Stimulated activated CD8-positive, alpha-beta memory T cell treated with anti-CD3 and anti-CD28 coated beads, Interleukin-4, amount 100 ng/mL, for 48 hours (primary cell): ENCODE measurements at places on chromosomes 16 and 17.

DNA sequence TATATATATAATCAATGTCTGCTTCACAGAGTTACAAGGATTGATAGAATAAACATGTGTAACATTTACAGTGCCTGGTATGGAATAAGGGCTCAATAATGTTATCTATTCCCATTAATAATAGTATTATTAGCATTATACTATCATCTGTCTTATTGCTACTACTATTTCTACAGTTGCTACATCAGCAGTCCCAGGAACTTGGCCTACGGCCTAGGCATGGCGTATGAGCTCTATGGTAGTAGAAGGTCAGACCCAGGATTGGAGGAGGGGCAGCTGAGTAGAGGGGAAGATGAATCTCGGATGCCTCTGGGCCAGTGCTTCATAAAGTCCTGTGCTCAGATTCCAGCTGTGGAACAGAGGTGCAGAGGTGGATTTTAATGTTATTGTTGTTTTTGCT lies 146.3 kb upstream of the TBX2 start:
- no peak for DNase-seq

- DNase-seq: no peak
Measured at GRCh38 chr16:4341250-4341649, 9.9 kb downstream of the PAM16 start.

DNA sequence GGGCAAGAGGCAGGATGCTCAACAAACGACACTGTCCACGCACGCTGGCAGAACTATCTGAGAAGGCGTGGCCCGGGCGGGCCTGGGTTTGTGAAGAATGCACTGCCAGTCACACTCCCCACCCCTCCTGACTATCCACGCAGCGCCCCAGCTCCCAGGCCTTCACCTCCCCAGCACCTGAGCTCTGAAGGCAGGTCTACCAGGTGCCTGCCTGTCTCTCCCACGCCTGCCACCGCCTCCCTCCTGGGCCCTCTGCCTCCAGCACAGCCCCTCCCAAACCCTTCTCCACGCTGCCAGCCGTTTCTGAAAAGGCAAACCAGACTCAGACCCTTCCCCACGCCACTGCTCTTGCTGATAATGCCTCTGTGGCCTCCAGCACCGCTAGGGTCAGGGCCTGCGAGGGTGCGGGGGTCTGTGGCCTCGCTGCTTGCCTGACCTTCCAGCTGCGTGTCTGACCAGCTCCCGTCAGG lies 11.6 kb downstream of the MYBBP1A start:
- no peak for DNase-seq

DNA sequence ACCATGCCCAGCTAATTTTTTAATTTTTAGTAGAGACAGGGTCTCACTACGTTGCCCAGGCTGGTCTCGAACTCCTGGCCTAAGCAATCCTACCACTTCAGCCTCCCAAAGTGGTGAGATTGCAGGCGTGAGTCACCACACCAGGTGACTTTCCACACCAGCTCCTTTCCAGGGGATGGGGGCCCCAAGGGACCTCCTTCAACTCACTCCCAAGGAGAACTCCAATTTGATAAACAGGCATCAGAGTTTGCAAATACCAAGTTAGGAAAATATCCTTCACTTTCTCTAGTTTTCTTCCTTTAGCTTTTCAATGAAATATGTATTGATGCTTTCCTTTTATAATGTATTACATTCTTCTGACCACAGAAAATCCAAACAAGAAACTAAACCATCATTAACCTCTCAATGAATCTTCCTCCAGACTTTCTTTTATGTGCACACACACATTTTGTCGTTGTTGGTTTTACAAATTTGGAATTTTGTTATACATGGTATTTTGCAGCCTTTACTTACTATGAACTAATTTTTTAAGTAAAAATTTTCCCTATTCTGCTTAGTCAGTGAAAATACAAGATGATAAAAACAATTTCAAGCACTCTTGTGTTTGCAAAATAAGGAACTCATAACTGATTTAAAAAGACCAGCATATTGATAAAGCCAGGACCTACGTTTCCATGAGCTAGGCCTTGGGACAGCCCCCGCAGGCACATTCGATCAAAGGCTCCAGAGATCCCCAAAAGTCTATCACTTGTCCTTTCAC lies 32.0 kb downstream of the GAS7 start:
- no peak for DNase-seq

GRCh38 chr17:32552280-32552679 lies 65.5 kb downstream of the CDK5R1 start:
- no peak for DNase-seq

- peak; percentile 64 for DNase-seq
Measured at GRCh38 chr16:30934827-30935557, 11.6 kb downstream of the FBXL19 start.

- DNase-seq: no peak
Measured at GRCh38 chr16:66204756-66205155, 161.7 kb upstream of the CDH5 start.

- peak; percentile 78 for DNase-seq
Measured at GRCh38 chr17:39757931-39758873, 20.5 kb downstream of the GRB7 start.

DNA sequence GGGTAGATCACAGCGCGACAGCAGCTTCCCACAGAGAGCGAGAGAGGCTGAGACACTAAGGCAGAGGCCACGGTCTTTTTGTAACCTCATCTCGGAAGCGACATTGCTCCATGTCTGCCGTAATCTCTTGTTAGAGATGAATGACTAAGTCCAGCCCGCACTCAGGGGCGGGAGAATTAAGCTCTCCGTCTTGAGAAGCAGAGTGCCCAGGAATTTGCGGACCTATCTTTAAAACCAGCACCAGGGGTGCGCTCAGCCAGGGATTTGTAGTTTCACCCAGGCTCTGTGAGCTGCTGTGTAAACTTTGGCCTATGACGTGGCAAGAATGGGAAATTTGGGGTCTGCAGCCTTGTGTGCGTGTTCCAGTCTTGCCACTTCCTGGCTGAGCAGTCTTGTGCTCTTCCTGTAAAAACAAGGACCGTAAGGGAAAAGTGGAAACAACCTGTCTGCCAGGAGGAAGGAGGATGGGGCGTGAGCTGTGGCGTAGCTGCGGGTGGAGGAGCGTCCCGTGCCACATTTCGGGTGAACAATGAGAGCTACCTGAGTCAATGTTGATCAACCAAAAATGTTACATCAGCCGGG lies 16.0 kb upstream of the JPH3 start:
- DNase-seq: no peak

DNA sequence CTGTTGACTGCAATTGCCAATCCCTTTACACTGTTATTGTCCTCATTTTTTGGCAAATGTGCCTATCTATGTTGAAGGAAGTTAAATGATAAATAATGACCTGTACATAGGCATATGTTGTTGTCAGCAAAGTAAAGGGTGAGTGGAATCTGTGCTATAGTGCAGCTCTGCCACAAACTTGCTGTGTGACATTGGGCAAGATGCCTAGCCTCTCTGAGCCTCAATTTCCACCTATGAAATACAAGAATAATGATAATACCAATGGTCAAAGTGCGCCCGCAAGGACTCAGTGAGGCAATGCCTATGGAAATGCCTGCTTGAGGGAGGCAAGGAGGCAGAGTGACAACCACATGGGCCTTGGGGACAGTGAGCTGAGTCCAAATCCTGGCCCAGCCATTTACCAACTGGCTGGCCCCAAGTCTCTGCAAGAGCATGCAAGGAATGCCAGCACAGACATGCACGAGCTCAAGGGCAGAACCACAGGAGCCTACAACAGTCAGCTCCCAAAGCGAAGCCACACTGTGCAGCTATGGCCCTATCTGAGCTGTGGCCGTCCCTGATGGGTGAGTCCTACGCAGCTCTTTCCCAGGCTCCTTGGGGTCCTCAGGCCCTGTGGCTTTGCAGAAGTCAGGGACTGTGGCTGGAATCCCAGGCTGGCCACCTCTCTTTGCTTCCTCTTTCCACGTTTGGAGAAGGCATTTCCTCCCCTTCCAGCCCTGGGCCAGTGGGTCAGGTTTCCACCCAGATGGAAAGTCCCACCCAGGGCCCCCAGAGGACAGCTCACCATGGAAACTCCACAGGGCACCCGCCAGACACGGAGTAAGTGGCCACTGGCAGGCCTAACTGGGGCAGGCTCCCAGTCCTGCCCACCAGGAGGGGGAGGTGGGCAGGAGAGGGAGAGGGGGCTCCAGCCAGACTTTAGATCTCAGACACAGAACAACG lies 82.1 kb downstream of the ZNF423 start:
- no peak for DNase-seq

DNA sequence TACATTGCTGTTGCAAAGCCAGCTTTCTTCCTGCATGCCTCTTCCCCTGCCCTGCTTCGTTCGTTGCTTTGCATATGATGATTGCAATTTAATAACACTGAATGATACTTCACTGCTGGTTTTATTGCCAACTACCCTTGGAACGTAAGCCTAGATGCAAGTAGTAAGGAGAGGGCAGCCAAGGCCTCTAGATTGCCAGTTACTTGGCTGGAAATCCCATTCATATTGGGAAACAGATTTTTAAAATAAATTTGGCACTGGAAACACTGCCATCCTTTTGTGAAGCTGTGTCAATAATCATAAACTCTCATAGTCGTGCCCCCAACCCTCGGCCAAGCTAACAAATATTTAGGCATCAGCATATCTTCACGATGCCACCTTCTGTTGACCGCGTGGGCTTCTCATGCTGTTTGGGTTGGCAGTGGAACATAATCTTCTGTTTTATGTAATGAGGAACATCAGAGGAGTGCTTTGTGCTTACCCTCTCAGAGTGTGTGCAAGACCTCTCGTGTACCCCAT lies 86.5 kb downstream of the MAP2K6 start:
- DNase-seq: no peak

DNA sequence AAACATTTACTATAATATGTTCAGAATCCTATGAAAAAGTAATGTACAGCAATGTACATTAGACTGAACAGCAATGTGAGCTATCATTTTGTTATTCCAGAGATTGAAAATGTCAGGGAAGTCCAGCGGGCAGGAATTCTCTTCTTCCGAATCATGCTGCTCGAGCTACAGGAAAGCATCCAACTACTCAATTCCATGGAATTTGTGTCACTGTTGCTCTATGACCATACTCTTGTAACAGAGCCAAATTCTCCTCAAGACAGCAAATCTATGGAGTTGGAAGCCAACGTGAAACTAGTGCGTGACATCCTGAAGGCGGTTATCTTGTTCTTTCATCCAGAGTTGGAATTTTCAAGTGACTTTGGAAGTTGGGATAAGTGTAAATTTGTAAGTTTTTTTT lies 24.8 kb upstream of the NSRP1 start:
- DNase-seq: no peak

GRCh38 chr17:1783834-1784611 lies 22.2 kb downstream of the SERPINF1 start:
- no peak for DNase-seq

DNA sequence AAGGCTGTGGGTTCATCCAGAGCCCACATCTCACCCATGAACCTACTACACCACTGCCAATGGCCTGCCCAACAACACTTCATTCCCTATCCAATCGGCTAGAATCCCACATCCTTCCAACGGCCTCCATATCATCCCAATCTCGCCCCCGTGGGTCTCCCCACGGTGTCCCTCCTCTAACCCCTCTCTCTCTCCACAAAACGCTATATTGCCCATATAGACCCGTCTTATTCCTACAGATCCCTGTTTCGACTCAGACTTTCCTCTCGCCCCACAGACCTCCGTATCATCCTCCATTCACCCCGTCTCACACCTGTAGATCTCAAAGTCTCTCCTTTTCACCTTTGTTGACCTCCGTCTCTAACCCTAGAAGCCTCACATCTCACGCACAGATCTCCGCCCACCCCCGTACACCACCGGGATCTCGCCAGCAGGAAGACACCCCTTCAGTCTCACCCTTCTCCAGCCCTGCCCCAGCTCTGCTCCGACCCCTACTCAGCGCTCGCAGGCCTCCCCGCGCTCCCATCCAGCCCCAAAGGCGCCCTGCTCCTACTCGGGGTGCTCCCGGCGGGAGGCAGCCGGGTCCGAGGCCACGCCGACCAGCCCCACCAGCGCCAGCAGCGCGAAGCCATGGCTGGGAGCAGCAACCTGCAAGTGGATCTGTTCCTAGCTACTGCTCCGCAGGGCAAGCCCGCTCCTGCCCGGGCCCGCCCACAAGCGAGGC lies at the start of gene FDXR:
Gene FDXR, minus strand, starts transcription at position 682 of the 724 bp plus-strand sequence. Its CDS starts 50 bp downstream, at position 632.
- DNase-seq: no peak

GRCh38 chr17:27651411-27652345 lies 20.7 kb downstream of the LGALS9 start:
- peak; percentile 89 for DNase-seq

DNA sequence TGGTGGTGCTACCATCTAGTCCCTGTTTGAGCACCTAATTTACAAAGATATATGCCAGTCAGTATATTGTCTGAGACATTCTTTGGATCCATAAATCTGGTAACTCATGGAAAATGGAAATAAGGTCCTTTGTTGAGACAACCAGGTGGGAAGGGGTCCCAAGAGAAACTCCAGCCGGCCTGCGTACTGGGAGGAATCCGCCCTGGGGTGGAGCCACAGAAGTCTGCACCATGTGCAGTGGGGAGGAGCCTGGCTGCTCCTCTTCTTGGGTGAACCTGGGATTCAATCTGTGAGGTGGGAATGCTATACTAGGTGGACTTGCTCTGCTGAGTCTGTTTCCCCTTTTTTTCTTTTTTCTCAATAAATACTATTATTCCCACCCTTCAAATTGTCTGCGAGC lies 339.2 kb upstream of the TNRC6C start:
- DNase-seq: no peak

DNA sequence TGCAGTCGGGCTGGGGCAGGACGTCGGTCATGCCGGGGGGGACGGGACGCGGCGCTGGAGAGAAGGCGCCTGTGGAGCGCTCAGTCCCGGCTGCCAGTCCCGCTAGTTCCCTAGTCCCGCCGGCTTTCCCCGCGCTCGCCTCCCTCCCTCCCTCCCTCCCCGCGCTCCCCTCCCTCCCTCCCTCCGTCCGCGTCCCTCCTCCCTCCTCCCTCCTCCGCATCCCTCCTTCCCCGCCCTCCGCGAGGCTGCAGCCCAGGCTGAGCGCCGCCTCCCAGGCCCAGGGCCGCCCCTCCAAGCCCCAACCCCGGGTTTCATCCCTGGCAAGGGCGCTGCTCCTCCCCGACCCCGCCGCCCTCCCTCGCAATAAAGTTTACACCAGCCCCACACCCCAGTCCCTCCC lies 34.8 kb downstream of the TIMM22 start:
- no peak for DNase-seq
